ENCODE measurements at places on chromosomes 2 and 18.

GRCh38 chr2:127106457-127106990 is 430 bp downstream of the BIN1 start:
- DNase-seq: no peak

- DNase-seq: no peak
Measured at GRCh38 chr2:236306825-236307540, 42.8 kb upstream of the ASB18 start.

- no peak for DNase-seq
Measured at GRCh38 chr2:43294973-43295603, 68.7 kb upstream of the ZFP36L2 start.

GRCh38 chr2:178592655-178593054 is 112.4 kb downstream of the PLEKHA3 start:
- DNase-seq: no peak

- DNase-seq: no peak
Measured at GRCh38 chr2:165698444-165698884, 95.6 kb downstream of the GALNT3 start.

GRCh38 chr18:32469691-32470459 is 807 bp downstream of the GAREM1 start:
- no peak for DNase-seq

- no peak for DNase-seq
Measured at GRCh38 chr2:204255526-204255925, 289.7 kb upstream of the PARD3B start.

GRCh38 chr2:135960656-135961551 is 24.5 kb downstream of the DARS1 start:
- no peak for DNase-seq

DNA sequence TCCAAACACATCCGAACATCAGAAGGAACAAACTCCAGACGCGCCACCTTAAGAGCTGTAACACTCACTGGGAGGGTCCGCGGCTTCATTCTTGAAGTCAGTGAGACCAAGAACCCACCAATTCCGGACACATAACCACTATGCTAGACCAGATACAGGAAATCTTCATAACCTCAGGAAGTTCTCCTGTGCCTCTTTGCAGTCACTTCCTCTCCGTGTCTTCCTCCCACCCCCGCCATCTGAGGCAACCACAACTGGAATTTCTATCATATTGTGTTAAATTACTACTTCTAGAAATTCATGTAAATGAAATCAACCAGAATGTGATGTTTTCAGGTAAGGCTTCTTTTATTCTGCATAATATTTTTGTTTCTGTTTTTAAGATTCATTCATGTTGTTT is 631.0 kb upstream of the NXPH2 start:
- DNase-seq: no peak

DNA sequence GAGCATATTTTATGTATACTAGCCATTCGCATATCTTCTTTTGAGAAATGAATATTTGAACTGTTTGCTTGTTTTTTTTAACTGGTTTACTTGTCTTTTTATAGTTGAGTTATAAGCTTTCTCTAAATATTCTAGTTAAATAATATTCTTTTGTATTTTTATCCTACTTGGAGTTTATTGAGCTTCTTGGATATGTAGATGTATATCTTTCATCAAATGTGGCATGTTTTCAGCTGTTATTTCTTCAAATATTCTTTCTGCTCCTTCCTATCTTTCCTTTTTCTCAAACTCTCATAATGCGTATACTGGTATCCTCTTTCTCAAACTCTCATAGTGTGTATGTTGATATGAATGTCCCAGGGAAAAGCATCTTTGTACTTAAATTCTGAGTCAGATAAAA is 100.3 kb upstream of the NCKAP5 start:
- no peak for DNase-seq

- no peak for DNase-seq
Measured at GRCh38 chr18:306608-307255, 38.9 kb upstream of the THOC1 start.

DNA sequence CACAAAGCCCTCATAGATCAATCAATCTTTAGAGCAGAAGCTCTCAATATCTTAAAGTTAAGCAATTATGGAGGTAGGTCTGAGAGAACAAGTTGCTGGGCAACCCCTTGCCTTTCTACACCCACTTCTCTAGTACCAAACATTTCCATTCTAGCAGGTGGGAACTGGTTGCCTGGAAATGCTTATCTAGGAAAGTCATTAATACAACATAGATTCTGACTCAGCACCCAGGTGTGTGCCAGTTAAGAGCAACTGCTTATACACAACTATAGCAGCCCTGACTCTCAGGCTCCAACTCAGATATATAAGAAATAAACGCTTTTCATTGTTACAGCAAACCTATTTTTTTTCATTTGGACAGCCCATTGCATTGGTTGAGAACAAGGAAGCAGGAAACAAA is 237.7 kb downstream of the IRS1 start:
- DNase-seq: no peak

GRCh38 chr2:25912851-25913695 is 34.8 kb upstream of the ASXL2 start:
- DNase-seq: no peak

GRCh38 chr2:75600461-75601011 is 39.8 kb upstream of the EVA1A start:
- no peak for DNase-seq

GRCh38 chr2:33205693-33206434 is 259.1 kb downstream of the LTBP1 start:
- no peak for DNase-seq

GRCh38 chr2:174776223-174776622 is 12.0 kb upstream of the CHRNA1 start:
- no peak for DNase-seq

DNA sequence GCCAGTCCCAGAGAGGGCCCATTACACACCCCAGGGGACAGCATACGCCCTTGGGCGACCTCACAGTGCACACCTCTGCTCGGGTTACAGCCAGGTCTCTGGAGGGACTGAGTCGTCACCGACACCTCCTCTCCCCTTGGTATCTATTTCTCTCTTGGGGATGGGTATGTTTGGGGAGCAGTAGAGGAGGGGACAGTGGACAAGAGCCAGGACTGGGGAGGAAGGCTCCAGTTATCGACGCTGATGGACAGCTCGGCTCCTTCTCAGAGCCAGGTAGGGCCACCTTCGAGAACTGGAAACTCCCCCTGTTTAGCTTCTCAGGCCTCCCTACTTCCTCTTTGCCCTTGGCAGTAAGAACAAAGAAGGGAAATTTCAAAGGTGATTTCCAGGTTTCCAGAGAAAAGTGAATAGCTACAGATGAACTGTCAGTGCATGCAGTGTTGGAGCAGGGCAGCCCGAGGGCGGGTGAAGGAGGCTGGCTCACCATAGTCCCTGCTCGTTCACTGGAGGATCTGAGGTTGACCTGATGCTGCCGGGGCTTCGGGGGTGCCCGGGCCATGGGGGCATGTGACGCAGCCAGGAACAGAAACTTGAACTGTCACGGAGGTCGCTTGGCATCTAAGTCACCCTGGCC is 4.4 kb upstream of the SEMA4C start:
- DNase-seq: no peak

GRCh38 chr2:217451666-217452065 is 551.1 kb downstream of the TNS1 start:
- DNase-seq: no peak

GRCh38 chr2:122737429-122738077 is 982.1 kb downstream of the TSN start:
- no peak for DNase-seq

- DNase-seq: no peak
Measured at GRCh38 chr2:18430996-18431748, 129.3 kb downstream of the RDH14 start.

GRCh38 chr18:11872479-11873136 is 21.4 kb downstream of the CHMP1B start:
- no peak for DNase-seq

- DNase-seq: no peak
Measured at GRCh38 chr2:215423928-215424540, 11.8 kb downstream of the FN1 start.

GRCh38 chr2:216151313-216152025 is 42.3 kb downstream of the XRCC5 start:
- DNase-seq: no peak

DNA sequence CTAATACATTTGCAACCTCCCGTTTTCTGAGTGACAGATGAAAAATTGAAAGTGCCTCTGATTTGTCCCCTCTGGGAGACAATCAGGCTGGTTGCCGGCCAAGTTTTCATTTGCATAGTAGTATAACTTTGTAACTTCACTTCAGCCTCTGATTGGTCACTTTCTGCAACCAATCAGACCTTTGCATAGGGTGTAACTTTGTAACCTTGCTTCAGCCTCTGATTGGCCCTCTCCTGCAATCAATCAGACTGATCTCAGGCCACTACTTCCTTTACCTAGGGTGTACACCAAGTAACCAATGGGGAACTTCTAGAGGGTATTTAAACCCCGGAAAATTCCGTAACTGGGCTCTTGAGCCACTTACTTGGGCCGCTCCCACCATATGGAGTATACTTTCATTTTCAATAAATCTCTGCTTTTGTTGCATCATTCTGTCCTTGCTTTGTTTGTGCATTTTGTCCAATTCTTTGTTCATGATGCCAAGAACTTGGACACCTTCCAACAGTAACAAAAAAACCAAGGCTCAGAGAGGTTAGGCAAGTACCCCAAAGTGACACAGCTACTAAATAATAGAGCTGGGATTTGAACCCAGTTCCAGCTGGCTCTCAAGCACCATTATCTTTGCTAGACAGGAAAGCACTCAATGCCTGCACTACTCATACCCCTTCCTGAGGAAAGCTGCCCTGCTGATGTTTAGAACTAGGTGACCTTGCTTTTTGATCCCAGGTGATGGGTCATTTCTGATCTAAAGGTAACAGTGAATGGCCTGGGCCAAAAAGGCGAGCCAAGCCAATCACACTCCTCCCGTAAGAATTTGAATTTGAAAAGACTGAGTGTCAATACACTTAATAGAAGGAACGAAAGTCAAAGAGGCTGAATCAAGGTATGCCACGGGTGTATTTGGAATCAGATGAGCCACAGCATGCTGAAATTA is 10.9 kb upstream of the MYOM1 start:
- DNase-seq: no peak

DNA sequence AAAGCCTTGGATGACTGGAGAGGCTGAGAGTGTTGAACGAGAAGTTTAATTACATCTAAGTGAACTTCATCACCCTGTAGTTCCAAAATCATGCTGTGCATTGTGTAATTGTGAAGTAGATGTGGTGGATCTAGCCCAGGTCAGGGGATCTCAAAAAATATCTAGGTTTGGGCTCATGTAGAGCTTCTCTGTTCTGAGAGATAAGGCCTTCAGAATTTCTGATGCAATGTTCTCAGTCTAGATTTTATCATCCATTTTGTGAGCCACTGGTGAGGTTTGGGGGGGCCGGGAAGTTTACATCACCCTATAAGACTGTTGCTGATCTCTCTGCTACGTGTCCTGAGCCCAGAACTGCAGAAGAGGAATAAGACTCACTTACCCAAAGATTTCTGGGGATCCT is 719.4 kb downstream of the SOCS6 start:
- no peak for DNase-seq

DNA sequence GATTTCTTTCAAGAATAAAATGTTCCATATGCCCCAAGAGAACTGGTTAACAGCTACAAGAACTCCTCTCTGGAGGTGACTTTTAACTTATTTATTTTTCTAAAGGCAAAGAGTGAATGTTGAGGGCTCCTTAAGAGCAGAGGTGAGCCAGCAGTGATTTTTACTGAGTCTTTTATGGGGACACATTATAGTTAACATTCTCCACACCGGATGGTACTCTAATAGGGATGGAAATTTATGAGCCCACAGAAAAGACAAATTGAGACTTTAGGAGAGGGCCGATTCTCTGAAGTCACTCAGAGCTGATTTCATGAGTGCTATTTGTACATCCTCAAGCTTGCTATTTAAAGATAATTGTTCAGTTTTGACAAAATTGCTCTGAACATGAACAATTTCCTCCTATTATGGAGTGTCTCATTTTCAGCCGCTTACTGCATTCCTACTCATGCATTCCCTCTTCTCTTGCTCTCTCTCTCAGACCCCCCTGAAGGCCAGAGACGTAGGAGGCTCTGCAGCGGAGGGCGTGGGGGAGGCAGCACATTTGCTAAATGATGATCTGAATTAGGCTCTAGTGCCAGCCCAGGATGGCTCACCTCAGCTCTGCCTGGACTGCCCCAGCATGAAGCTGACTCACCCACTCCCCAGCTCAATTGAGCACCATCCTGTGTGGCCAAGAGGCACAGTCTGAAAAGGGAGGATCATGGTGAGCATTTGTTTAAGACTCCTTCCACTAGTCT is 5.9 kb upstream of the RPL37A start:
- no peak for DNase-seq

GRCh38 chr18:80068571-80069272 is 34.5 kb downstream of the RBFA start:
- DNase-seq: no peak

GRCh38 chr18:61953161-61953560 is 60.4 kb upstream of the RNF152 start:
- no peak for DNase-seq

DNA sequence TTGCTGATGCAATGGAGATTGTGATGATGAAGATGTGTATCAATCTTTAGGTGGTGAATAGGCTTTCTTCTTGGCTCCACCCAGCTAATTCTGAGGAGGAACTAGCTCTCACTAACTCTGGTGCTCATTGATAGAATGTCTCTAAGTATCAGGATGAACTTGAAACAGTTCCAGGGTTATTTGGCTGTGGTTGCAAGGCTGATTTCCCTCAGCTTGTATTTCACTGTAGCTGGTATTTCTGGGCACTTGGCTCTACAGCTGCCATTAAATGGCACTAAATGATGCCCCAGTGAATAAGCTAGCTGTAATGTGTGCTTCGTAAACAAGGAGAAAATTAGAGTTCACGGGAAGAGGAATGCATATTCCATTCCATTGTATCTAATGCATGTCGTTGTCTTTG is 241.2 kb downstream of the RPIA start:
- no peak for DNase-seq

DNA sequence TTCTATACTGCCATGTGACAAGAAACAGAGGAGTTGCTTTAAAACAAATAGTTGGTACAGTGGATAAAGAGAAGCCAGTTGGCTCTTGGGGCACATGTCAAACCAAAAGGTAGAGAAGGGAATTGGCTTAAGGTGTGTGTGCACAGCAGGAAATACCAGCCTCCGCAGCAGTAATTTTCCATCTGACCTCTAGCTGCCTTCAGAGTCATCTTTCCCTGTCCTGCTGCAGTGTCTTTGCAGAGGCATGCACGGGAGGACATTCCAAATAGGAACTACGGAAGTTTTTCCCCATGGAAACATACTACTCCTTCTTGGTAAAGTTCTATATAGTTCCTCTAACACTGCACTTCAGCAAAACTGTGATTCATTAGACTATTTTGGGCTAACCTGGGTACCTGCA is 99.5 kb downstream of the RAB3GAP1 start:
- DNase-seq: no peak

Data from stimulated activated CD4-positive, alpha-beta T cell treated with anti-CD3 and anti-CD28 coated beads, TNF-alpha, amount 100 ng/mL, for 1 hour (primary cell).